ENCODE measurements at places on chromosomes 3 and 15.
A peak's percentile ranks its signal among the peaks of the same experiment; 100 is the strongest.

- DNase-seq = no peak
Measured at GRCh38 chr3:157082305-157082982, 77.5 kb downstream of the CCNL1 start.

DNA sequence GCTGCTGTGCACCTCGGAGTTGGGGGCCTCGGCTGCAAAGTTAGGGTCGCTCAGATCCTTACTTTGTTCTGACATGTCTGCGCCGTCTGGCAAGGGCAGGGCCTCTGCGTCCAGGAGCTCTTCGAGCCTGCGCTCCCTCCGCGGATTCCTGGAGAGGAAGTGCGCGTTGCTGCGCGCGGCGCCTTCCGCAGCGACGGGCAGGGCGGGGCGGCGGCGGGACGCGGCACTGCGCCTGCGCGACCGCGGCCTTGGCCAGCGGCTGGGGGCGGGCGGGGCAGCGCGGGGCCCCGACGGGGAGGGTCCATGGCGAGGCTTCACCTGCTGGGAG lies at the start of gene NDN:
Gene NDN, minus strand, starts transcription at position 163 of the 328 bp plus-strand sequence. Its CDS starts 88 bp downstream, at position 75.
- peak; percentile 56 for DNase-seq

DNA sequence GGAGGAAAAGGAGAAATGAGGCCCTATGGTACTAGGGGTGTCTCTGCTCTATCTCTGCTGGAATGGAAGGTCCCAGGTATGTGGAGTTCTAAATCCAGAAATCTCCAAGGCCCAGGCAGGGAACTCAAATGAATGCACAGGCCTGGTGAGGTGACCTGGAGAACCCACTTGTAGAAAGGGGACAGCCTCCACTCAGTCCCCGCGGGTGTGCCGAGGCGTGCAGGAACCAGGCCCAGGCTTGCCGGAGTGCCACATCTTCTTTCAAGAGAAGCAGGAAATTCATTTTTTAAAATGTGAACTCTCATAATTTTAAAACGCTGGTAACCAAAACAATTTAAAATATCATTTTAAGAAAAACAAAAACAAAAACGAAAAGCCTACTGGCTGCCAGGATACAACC lies 32.2 kb upstream of the ADCY5 start:
- no peak for DNase-seq

DNA sequence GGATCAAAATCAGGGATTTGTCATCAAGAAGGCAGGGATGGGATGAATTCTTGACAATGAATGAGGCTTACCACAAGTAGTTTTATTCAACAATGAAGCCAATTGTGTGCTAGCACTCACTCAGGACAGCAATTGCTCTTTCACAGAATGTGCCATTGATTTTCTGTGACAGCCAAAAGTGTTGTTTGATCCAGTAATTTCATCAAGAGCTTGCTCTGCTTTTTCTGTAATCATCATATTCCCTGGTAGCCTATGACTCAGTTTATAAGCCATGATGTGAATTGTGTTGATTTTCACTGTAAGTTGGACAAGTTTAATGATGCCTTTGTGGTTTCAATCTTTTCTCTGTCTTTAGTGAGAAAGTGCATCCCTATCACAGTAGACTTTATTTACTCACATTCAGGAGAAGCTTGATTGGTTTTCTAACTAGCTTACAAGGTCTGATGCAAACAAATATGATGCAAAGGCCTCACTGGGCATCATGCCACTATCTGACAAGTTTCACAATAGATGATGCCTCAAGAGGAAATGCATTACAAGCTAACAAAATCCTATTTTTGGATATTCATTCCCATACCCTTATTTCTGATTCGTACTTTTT lies 13.6 kb upstream of the CSRNP1 start:
- no peak for DNase-seq

GRCh38 chr15:52551762-52552161 lies 17.1 kb downstream of the ARPP19 start:
- no peak for DNase-seq

DNA sequence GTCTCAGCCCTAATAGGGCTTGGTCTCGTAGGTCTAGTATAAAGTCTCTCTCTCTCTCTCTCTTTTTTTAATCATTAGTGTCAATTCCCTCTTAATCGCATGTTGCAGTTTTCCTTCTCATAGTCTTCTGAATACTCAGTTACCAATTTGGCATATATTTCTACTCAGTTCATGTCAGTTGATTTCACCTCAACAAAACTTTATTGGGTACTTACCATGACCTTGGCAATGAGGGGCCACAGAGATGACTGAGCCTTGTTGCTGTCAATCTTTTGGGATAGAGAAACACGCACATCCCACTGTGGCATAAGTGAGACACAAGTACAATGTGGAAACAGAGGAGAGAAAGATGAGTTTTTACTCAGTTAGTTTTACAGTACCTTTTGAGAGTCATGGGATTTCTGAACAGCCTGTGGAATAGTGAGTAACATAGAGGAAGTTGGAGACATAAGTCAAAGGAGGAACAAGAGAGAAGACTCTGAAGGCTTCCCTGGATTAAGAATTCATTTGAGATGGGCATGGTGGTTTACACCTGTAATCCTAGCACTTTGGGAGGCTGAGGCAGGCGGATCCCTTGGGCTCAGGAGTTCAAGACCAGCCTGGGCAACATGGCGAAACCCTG lies 150.2 kb upstream of the CBLB start:
- no peak for DNase-seq

DNA sequence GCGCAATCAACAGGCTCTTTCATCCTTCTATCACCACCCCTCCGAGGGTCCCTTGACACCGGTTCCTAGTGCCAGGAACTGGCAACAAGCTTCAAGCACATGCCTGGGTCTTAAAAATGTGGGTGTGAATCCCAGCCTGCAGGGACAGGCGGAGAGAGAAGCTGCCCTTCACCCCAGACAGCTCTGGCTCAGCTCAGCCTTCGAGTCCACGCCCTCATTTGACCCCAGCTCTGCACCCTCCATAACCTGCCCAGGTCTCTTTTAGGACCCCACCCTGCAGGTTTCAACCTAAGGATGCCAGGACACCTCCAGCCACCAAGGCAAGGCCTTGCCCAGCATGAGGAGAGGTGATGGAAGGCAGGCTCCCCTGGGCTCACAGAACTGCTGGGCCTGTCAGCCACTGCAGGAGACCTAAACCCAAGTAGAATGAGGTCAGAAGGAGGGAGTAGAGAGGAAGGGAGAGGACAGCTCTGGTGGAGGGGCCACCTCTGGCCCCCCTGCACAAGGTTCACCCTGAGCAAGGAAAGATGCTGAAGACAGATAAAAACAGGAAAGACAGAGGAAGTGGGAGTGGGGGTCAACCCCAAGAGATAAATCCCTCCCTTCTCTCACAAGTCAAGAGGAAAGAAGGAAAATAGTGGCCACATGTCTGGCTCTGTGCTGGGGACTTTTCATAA lies 2.6 kb upstream of the LOXL1 start:
- DNase-seq = no peak

DNA sequence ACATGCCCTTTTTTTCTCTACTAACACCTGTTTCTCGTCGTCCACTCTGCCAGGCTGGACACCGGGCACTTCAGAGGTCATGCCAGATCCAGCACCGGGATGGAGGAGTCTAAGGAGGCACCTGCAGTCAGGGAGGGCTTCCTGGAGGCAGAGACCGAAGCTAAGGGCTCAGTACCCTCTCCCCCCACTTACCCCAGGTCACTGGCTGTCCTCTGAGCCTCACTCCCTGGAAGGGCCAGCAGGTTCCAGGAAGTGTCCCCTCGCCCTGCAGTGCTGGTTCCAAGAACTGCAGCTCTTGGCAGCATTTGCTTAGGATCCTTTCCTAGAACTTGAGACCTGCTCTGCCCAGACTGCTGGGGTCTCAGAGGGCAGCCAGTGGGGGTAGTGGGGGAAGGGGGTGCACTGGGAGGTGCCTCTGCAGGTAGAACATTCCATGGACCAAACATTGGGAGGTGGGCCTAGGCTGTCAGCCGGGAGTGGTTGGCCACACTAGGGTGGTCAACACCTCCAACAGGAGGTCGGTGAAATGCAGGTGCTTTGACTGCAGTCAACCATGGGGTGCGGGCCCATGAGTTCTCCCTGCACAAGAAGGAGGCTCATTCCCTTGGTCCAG lies 11.3 kb downstream of the CISH start:
- no peak for DNase-seq

- no peak for DNase-seq
Measured at GRCh38 chr15:40151991-40152390, 8.9 kb upstream of the BUB1B start.

GRCh38 chr15:63015618-63016017 lies 26.9 kb upstream of the TPM1 start:
- DNase-seq = no peak

DNA sequence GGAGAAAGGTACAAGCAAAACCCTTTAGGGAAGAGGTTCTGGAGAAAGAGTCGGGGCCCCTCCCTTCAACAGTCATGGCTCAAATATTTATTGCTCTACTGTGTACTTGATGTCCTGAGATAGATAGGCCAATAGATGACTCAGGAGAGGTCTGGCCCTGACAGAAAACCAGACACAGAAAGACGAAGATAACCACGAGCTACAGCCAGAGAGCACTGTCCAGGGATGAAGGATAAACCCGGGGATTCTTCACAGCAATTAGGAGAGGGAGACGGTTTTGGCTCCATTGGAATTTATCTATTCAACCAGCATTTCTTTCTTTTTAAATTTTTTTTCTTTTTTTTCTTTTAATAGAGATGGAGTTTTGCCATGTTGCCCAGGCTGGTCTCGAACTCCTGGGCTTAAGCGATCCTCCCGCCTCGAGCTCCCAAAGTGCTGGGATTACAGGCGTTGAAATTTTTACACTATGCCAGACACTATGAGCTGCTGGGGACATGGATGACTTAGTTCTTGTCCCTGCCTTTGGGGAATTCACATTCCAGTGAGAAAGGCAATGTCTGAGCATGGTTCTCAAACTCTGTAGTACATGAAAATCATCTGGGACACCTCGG lies 4.6 kb upstream of the CIDEC start:
- no peak for DNase-seq

- no peak for DNase-seq
Measured at GRCh38 chr15:69600556-69601085, 148.0 kb downstream of the RPLP1 start.

DNA sequence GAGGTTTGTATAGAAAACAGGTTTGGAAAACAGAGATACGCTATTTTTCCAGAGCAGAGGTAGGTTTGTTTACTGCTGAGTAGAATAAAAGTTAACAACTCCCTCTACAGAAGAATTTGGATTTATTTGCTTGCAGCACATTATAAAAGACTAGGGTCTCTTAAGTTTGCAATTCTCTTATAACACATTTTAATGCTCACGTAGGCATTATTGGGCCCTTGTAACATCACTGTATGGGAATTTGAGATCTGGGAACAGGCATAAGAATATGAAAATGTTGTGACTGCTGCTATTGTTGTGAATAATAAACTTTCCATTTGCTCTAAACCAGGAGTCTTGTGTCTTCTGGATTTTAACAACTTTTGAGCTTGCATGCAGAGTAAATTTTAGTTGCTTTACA lies 128.3 kb upstream of the CADM2 start:
- no peak for DNase-seq

DNA sequence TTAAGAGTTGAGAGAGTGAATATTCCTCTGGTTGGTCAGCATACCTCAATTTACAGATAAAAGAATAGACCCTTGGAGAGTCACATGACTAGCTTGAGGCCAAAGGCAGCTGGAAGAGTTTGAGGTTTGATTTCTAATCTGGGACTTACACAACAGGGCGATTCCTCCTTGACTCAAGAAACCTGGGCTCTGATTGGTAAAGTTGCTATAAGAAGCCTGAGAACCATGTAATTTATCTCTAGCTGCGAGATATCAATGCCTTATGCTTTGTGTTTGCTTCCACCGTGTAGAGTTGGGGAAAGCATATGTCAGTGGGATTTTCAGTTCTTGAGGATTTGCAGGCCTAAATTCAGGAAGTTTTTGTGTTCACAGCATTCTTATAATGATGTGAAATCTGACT lies 206.0 kb downstream of the KLHL25 start:
- DNase-seq = no peak

- DNase-seq = no peak
Measured at GRCh38 chr3:160150066-160150465, 75.2 kb upstream of the C3orf80 start.

GRCh38 chr3:175672119-175672689 lies 813.1 kb downstream of the NAALADL2 start:
- DNase-seq = no peak

- DNase-seq = no peak
Measured at GRCh38 chr3:195023989-195024388, 247.0 kb downstream of the XXYLT1 start.

- DNase-seq = no peak
Measured at GRCh38 chr3:27089645-27090044, 279.5 kb downstream of the NEK10 start.

GRCh38 chr15:28900041-28900891 lies 14.5 kb downstream of the APBA2 start:
- DNase-seq = no peak

DNA sequence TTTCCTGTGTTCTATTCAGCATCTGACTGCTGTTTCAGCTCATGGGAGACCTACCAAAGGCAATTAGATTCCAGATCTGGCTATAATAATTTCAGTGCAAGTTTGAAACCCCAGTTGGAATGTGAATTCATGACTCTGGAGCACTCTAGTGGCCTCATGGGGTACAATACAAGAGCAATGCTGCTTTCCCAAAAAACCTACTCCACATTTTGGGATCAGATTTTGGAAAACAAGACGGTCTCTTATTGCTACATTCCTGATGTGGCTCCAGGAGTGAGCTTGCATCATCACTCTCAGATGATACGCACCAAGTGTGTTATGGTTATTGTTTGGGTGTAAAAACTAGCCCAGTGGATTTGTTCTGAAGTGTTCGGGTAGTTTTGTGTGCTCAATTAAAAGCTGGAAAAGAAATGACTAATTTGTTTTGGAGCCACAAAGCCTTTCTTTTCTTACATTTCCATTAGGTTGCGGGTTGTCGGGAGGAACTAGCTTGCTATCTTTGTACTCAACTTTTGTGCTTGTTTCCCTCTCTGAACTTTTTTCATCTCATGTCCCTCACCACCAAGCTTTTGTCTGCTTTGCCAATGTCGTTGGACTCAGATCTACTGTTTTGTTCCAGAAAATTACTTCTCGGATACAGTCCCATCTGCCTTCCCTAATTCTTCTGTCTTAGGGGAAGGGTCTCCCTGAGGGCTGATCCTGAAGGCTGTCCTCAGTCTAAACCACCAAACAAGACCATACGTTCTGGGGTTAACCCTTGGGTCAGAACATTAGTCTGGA lies 272.1 kb downstream of the BBX start:
- no peak for DNase-seq

DNA sequence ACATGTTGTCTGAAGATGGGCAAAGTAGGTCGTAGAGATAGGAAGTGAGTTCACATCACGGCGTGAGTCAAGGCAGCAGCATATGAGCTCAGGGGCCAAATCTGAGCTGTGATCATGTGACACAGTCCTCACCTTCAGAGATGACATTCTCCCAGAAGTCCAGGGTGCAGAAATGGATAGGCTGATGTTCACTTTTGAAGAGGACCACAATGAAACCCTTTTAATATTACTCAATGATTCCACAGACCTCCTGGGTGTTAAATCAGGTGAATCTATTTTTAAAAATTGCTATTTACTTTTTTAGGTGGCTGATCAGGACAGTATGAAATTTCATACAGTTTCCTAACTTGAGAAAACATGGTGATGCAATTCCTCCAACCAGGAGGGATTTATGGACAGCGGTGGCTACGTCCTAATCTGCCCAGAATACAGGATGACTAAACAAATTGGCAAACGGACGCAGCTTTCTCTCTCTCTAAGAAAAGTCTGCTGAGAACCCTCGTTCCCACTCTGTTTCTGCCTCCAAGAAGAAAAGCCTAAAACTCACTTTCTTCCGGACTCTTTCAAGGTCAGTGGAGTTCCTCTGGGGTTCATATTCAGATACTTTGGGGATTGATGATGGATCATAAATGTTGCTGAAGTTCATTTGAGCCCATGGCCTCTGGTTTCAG lies 34.4 kb downstream of the B3GNT5 start:
- no peak for DNase-seq
